ENCODE measurements at places on chromosomes 7 and 10.

- DNase-seq = no peak
These were observed 321.1 kb upstream of the NPVF start for GRCh38 chr7:25549271-25549921.

GRCh38 chr10:124849111-124849773 lies 47.6 kb downstream of the ABRAXAS2 start:
- no peak for DNase-seq

- no peak for DNase-seq
These were observed 71.7 kb downstream of the ARID5B start for GRCh38 chr10:61973169-61973568.

GRCh38 chr7:100865372-100865911 lies 1.7 kb upstream of the TRIP6 start:
- no peak for DNase-seq

DNA sequence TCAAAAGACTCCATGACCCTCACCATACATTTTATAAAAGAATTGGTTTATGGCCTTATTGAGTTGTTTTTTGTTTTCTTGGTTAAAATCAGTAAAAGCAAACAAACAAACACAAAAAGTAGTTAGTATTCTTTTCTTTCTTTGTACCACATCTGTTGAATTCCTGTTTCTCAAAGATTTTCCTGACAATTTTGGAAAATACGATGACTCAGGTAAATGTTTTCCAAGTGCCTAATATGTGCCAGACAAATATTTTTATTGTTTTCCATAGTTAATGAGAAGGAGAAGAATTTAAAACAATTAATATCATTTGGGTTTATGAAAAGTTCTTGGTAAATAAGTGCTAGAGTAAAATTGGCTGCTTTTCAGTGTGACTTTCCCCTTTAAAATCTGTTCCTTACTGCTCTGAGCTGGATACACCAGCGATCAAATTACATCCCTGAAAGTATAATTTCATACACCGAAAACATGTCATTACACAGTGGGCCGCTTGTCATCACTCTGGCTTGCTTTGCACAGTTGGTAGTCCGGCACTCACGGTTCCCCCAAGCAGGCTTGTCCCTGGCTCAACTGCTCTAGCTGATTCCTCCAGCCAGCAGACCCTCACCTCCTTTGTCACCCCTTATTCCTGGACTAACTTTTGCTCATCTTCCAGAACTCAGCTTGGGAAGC lies 80.5 kb downstream of the TBXAS1 start:
- no peak for DNase-seq

DNA sequence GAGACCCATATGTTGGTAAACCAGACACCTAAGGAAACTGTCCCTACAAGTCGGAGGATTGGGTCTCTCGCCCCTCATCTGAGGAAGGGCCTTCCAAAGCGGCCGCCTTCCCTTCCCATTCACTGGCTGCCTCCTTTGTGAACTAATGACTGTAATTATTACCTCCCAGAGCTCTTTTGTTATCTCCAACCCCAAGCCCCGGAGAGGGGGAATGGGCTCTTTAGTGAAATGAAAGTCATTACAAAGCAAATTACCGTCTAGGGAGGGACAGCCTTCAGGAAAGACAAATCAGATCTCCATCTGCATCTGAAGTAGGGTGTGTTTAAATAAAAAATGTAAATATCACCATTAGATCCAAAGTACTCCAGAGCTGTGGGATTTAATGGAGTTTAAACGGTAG lies 2.6 kb upstream of the GAD2 start:
- no peak for DNase-seq

GRCh38 chr10:75825235-75825634 lies 393.8 kb downstream of the LRMDA start:
- no peak for DNase-seq

- DNase-seq = no peak
These were observed 69.7 kb downstream of the CYP51A1 start for GRCh38 chr7:92064438-92065029.
